ENCODE measurements at places on chromosomes 4 and X.

DNA sequence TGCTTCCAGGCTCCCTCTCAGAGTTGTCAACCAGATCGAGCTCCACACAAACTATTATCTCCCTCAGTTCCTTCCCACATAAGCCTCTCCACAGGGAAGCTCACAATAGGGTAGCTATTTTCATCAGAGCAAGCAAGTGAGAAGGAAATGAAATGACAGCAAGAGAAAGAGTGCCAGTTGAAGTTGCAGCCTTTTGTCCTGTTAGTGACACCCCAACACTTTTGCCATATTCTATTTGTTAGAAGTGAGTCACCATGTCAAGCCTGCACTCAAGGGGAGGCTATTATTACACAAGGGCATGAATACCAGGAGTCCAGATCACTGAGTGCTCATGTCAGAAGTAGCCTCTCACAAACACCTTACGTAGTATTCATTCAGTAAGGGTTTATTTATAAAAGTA lies 266.3 kb upstream of the NOCT start:
- peak; percentile 83 for DNase-seq

DNA sequence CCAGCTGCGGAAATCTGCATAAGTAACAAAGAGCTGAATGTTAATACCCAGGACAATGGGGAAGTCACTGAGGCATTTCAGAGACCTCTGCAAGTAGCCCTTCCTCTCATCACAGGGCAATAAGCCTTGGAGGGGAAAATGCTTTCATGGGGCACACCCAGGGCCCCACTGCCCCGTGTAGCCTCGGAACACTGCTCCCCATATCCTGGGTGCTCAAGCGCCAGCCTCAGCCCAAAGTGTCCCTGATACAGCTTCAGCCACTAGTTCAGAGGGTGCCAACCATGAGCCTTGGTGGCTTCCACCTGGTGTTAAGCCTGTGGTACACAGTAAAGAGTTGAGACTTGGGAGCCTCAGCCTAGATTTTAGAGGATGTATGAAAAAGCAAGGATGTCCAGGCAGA lies 402.8 kb upstream of the CXorf51A start:
- DNase-seq, result no peak

- DNase-seq, result peak; percentile 69
These were observed 19.9 kb downstream of the ABCG2 start for GRCh38 chr4:88138561-88138960.

- DNase-seq, result no peak
These were observed 16.9 kb downstream of the WDR1 start for GRCh38 chr4:10099499-10100325.

- DNase-seq, result peak; percentile 45
These were observed 38.4 kb downstream of the SAGE1 start for GRCh38 chrX:135931644-135932487.

- DNase-seq, result no peak
These were observed 116.1 kb downstream of the SPANXN3 start for GRCh38 chrX:143401160-143401559.

- no peak for DNase-seq
These were observed 166.4 kb downstream of the CBR4 start for GRCh38 chr4:168843635-168844034.

Data from fibroblast of mammary gland (primary cell).